ENCODE measurements at places on chromosomes 1 and 21. TPM values are rescaled to one million over a fixed set of nuclear protein-coding genes. Genes with fewer than 3 reads are reported as not detected.

GRCh38 chr1:51000160-51000559, 30.1 kb downstream of the CDKN2C start:
- no peak for DNase-seq

Gene TNFRSF8
- total RNA-seq = 0.32 TPM

GRCh38 chr1:16888860-16889816, 6.6 kb upstream of the RNU1-2 start:
- DNase-seq = peak; percentile 57

DNA sequence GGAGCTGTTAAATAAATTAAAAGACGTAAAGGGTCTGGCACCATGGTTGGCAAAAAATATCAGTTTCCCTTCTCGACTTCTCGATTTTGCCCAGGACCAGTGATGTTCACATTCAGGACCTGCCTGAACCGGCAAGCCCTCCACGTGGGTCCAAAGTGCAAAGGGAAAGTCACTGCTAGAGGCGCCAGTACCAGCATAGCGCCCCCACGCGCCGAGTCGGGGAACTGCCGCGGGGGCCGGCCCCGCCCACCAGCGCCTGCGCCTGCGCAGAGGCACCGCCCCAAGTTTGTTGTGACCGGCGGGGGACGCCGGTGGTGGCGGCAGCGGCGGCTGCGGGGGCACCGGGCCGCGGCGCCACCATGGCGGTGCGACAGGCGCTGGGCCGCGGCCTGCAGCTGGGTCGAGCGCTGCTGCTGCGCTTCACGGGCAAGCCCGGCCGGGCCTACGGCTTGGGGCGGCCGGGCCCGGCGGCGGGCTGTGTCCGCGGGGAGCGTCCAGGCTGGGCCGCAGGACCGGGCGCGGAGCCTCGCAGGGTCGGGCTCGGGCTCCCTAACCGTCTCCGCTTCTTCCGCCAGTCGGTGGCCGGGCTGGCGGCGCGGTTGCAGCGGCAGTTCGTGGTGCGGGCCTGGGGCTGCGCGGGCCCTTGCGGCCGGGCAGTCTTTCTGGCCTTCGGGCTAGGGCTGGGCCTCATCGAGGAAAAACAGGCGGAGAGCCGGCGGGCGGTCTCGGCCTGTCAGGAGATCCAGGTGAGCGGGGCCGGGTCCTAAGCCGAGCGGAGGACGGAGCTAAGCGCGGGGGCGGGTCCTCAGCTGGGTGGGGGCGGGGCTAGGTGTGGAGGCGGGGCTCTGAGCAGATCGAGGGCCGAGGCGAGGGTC, at the start of gene PINK1:
Gene PINK1, plus strand, starts transcription at position 269 of the 875 bp plus-strand sequence. Its CDS starts 91 bp downstream, at position 360.
- DNase-seq = no peak

Gene GPR61
- total RNA-seq = 0.14 TPM

DNA sequence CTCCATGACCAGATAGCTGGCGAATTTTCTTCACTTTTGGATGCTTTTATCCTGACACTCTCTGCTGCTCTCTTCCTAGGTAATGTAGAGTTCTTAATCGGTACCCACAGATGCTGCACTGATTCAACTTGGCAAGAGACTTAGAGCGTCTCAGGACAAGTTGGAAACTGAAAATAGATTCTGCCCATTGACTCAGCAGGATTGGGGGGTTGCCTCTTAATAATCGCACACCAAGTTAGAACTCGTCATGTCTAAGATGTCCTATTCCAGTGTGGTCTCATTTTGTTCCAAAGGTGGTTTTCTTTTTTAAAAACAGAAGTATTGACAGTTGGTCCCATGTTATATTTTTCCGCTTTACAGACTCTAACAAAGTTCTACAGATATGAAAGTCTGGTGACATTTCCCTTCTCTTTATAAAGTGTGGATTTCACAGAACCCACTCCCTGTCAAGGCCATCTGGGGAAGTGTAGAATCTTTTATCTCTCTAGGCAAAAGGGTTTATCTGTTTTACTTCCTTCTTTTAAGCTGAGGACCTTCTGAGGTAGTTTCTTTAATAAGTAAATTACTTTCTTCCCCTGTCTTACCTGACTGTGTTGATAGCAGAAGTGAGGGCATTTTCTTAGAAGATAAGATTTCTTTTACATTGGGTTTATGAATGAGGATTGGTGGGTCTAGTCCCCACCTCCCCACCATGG, 12.1 kb upstream of the DIPK1A start:
- no peak for DNase-seq

DNA sequence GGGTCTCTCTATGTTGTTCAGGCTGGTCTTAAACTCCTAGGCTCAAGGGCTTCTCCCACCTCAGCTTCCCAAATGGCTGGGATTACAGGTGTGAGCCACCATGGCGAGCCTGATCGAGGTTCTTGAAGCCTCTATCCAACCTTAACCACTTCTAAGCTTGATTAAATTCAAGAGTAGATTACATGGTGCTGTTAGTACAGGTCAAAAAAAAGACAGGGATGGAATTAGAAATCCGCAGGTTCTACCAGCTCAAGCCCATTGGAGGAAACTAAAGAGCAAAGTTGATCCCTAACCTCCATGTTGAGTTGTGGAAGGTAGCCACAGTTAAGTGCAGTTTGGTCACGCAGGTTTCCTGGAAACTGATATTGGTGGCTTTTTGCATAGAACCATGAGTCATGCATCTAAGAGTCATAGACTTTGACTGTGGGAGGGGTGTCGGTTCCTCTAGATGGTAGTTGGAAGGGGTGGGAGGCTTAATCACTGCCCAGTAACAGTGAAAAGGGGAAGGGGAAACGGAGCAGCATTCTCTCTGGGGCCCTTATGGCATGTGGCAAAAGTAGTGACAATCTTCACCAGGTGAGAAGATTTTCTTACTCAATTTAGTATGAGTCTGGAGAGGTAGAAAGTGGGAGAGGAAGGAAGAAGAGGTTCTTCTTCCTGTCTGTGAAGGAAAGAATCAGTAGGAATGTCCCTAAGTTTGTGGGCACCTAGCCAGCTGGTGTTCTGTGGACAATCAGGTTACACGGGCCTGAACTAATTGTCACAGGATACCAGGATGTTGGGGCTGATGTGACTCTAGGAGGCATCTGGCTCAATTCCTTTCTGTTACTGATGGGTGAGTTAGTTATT, 7.0 kb downstream of the CD53 start:
- DNase-seq = no peak

- no peak for DNase-seq
Measured at GRCh38 chr1:212949771-212950170, 570 bp upstream of the VASH2 start.

DNA sequence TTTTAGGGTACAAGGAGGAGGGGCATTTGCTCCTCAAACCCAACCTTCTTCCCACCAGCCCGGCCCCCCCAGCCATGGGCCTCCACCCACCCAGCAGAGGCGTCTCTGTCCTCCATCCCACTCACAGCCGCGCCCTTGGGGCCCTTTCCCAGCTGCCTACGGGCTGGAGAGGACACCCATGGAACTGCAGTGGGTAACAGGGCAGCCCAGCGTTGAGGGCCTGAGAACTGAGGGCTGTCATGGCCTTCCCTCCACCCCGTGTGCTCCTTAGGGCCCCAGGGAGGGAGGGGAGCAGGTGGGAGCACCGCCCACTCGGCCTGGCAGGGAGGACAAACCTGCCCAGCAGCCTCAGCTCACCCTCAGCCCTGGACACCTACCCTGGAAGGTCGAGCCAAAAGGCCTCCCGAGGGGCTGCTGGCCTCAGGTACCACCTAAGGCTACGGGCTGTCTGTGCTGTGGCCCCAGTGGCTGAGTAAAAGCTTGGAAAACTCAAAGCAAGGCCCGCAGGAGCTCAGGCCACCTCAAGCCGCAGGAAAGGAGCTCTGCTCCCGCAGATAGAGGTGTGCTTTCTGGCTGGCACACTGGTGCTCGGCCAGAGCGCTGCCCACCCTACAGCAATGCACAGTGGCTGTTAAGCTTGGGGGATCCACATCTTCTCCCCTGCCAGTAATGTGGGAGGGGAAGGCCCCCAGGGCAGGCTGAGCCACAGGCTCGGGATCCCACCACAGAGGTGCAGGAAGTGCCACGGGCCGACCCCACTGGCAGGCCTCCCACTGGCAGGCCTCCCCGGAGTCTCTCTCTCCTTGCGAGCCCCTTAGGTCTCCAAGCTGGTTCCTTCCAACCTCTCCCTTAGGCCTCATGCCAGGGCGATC, 2.2 kb upstream of the ARHGEF16 start:
- no peak for DNase-seq

- no peak for DNase-seq
Measured at GRCh38 chr1:204350857-204351573, 8.7 kb downstream of the PLEKHA6 start.

DNA sequence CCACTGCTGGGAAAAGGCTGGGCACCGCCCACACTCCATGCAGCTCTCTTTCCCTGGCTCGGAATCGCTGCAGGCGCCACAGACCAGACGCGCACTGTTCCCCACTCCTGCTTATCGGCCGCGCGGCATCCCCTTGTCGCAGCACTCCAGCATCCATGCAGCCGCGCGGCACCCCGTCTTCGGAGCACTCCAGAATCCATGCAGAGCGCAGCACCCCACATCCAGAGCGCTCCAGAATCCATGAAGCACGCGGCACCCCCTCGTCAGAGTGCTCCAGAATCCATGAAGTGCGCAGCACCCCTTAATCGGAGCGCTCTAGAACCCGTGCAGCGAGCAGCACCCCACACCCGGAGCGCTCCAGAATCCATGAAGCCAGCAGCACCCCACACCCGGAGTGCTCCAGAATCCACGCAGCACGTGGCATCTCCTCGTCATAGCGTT, 9.5 kb downstream of the TFF3 start:
- DNase-seq = no peak

DNA sequence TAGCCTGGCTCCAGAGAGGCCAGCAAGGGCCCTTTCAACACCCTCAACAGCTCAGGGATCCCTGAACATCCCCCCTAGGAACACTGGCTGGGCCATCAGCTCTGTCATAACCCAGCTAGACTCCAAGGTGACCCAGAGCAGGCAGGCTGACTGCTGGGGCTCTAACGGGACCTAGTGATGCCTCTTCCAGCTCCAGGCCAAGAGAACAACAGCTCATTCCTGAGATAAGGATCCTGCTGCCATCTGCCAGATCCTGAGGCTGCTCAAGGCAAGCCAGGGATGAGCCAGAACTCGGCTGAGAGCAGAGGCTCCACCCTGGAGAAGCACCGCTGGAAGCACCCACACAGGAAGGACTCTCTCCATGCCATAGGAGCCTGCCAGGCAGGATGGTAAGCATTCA, 2.0 kb downstream of the VSIG8 start:
- no peak for DNase-seq

- DNase-seq = no peak
Measured at GRCh38 chr1:179825798-179826460, 51.7 kb downstream of the TOR1AIP2 start.

GRCh38 chr1:56370513-56370912, 208.8 kb downstream of the PLPP3 start:
- DNase-seq = no peak

Gene NFYC
- total RNA-seq = 15.0 TPM

DNA sequence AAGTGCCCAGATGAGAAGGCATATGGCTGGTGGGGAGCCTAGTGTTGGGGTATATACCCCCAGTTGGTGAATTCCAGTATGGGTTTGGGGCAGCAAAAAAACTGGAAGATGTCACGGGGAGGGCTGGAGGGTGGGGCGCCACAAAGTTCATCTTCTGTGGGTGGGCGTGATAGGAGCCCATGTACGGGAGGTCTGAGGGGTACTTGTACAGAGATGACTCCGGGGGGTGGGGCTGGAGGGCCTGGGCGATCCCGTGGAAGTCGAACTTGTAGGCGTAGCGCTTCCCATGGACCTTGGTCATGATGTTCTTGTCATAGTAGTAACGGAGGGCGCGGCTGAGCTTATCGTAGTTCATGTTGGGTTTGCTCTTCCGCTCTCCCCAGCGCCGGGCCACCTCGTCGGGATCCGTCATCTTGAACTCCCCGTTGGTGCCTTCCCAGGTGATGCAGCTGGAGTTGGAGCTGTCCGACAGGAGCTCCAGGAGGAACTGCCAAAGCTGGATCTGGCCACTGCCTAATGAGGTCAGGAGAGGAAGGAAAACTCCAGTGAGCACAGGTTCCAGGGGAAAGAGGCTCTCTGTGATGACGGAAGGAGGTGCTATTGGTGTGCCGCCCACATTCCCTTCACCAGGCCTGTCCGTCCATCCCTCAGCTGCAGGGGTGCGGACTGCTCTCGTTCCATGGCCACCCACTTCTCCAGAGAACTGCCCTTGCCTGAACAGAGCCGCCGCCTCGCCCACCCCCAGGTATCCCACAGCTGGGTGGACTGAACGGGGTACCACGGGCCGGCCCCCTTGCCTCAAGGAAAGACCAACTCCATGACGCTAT, 114.7 kb downstream of the ERG start:
- DNase-seq = no peak

GRCh38 chr21:39040494-39041110, 142.6 kb downstream of the PSMG1 start:
- DNase-seq = no peak

DNA sequence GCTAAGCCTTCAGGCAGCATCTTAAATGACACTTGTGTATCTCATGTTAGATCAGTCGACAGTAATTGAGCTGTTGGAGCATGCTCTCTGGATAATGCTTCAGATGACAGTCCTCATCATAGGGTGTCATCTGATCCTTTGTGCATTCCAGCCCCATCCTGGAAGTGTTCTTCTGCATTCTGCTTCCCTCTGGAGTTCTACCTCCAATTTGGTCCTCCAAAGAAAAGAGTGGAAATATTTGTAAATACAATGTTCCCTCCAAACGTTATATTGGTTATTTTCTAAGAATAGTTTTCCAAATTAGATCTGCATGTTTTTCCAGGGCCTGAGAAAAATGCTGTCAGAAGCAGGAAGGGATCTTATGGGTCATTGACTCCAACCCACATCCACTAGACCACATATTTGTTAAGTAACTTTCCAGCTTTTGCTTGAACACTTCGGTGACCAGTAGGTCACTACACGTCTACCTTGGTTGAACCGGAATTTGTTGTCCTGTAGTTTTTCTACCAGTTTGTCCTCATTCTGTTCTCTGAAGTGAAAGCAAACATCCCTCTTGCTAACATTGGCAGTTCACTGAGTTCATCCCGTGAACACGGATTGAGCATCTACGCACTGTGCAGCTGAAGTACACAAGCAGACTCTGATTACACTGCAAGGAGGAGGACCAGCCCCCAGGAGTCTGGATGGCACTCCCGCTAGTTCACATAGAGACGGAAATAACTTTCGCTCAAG, 136.0 kb downstream of the TLR5 start:
- no peak for DNase-seq

Gene SPATA46
- not detected for total RNA-seq

DNA sequence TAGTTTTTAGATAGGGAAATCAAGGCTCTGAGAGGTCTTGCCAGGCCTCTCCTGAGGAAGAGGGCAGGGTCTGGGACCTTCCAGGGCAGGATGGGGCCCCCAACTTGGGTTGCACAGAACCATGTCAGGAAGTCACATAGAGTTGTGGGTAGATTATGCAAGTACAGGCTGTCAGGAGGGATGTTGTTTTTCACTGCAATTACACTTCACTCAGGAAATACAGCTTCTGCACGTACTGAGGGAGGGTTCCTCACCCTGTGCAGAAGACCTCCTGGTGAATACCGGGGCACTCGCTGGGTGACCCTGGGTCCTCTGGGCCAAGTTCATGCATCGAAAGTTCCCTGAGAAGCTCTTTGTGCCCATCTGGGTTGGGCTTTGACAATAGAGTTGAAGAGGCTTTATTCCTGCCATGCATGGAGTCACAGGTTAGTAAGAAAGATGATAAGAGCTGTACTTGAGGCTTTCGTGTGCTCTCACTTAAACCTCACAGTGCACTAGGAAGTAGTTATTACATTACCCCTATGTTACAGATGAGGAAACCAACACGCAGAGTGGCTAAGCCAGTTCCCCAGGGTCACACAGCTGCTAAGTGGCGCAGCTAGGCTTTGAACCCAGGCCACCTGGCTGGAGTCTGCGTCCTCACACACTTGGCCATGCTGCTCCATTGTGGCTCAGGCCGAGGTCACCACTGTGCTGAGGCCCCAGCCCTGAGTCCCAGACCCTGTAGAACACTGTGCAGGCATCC, 16.2 kb upstream of the TNFRSF1B start:
- no peak for DNase-seq

Gene ZBTB18
- total RNA-seq = 36.4 TPM

GRCh38 chr1:185083818-185084217, 38.5 kb downstream of the RNF2 start:
- DNase-seq = no peak
